ENCODE measurements at places on chromosomes 4 and X. TPM values are rescaled to one million over a fixed set of nuclear protein-coding genes. Genes with fewer than 3 reads are reported as not detected.

Gene ETDA
- total RNA-seq: not detected

Gene TREX2
- total RNA-seq: 1.6 TPM

Gene NKX6-1
- total RNA-seq: 0.48 TPM

Gene VEGFC
- 9.2 TPM for total RNA-seq

Gene RENBP
- total RNA-seq: not detected

Gene CLGN
- total RNA-seq: 5.4 TPM

Gene HCCS
- total RNA-seq: 56.5 TPM
